Ovary (tissue), 10 donors: ENCODE measurements at places on chromosomes 16 and 17. TPM values are rescaled to one million over a fixed set of nuclear protein-coding genes. Genes with fewer than 3 reads are reported as not detected.

Gene KRTAP4-5
- total RNA-seq = not detected

Gene TAC4
- total RNA-seq = not detected

Gene FBXL16
- total RNA-seq = 0.48 TPM

Gene PMFBP1
- 0.76 TPM for total RNA-seq

Gene RAB37
- 0.45 TPM for total RNA-seq
